NCI-H187 treated with DMSO at 0.1 percent for 48 hours (cell line): ENCODE measurements at places on chromosomes 4 and X.

DNA sequence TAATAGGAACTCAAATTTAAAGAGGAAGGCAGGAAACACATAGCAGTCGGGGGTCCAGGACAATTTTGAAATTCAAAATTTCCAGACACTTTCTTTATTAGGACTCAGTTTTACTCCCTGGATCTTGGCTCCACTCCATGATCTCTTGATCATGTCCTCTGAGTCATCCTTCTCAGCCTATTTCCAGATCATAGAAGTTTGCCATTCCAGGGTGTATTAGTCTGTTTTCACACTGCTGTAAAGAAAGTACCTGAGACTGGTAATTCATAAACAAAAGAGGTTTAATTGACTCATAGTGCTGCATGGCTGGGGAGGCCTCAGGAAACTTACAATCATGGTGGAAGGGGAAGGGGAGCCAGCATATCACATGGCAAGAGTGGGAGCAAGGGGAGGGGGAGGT is 564.7 kb upstream of the ACTRT1 start:
- DNase-seq = no peak

GRCh38 chr4:15376594-15376993 is 51.2 kb upstream of the C1QTNF7 start:
- DNase-seq = no peak

GRCh38 chrX:9980401-9980800 is 13.2 kb downstream of the CLDN34 start:
- no peak for DNase-seq

GRCh38 chrX:18424482-18425198 is 768 bp upstream of the CDKL5 start:
- no peak for DNase-seq

GRCh38 chr4:81512757-81513501 is 41.2 kb upstream of the RASGEF1B start:
- no peak for DNase-seq

DNA sequence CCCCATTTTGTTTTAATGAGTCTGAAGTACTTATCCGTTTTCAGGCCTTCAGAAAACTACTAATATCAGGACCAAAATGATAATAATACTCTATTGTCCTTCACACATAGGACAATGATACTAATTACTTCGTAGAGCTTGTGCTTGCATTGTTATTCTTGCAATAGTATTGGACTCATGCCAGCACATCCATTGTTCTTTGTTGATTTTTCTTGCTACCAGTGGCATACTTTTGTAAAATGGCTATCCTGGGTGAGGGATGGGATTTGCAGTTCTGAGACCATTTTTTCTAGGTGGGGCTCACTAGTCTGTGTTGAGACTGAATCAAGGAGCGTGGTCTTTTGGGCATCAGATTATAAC is 195.3 kb downstream of the MAML3 start:
- DNase-seq = no peak

GRCh38 chr4:77332696-77333270 is 175.8 kb downstream of the CCNG2 start:
- no peak for DNase-seq
